ENCODE measurements at places on chromosomes 5 and 9. TPM values are rescaled to one million over a fixed set of nuclear protein-coding genes. Genes with fewer than 3 reads are reported as not detected.

The OTP gene
- not detected for total RNA-seq

The IFNA13 gene
- not detected for total RNA-seq

The PTTG1 gene
- total RNA-seq = 17.5 TPM

The ADCY2 gene
- total RNA-seq = under 0.01 TPM

The CRB2 gene
- not detected for total RNA-seq

All from fibroblast of lung (primary cell).